Effector CD4-positive, alpha-beta T cell (primary cell): ENCODE measurements at places on chromosomes 2 and 18.

DNA sequence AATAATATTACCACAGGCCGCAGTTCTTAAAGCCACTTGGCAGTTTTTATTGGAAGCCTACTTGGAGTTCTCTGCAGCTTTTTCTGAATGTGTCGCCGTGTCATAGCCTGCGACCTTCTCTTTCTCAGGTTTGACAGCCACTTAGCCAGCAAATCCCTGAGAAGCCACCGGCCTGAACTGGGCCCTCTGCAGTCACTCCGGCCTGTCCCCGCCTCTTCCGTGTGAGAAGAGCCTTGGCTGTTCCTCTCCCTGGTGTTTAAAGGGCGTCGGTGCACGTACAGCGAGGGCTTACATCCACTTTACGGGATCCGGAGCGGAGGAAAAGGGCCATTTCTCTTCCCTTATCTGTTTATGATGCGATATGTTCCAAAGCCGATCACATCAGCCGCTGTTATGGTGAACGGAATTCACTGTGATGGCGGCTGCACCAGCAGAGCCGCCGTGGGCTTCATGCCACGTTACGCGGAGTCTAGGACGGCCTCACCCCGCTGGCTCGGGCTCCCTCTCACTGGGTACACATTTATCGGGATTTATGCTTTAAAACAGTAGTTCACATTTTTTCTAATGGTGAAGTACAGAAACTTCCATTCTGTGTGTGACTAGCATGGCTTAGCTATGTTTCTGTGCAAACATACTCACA is 66.8 kb downstream of the GBX2 start:
- DNase-seq = no peak

DNA sequence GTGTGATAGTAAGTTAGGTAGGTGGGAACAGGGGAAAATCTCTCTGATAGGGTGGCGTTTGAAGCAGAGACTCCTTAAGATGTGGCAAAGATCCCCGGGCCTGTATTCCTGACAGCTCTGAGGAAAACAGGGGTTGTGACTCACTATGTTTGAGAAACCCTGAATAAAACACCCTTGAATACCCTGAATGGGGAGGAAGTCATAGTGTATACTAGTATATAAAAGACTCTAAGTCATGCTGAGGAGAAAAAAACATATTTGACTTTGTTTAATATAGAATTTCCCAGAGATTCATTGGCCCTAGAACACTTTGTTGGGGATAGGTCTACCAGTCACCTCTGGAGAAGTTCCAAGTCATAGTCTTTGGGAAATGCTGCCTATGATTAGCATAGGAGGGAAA is 590.9 kb downstream of the IRS1 start:
- DNase-seq = no peak

- no peak for DNase-seq
Observed at GRCh38 chr2:62540408-62541168, 34.6 kb upstream of the TMEM17 start.

GRCh38 chr2:26978061-26978596 is 7.7 kb downstream of the MAPRE3 start:
- no peak for DNase-seq

DNA sequence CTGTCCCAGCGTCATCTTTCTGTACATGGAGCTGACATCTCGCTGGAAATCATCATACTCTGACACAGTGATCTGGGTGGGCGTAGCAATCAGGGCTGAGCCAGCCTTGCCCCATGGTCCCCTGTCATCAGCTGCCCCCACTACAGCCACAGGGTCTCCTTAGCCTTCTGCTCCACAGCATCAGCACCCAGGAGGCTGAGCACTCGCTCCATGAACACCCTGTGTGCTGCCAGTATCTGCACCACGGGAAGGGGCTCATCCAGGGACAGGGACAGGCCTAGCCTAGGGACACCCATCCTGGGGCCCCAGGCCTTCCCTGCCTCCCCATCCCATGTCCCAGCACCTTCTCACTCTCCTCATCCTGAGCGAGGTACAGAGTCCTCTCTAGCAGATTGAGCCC is 11.4 kb downstream of the ALPG start:
- no peak for DNase-seq
